ENCODE measurements at places on chromosomes 2 and 18. TPM values are rescaled to one million over a fixed set of nuclear protein-coding genes. Genes with fewer than 3 reads are reported as not detected.

RND3 gene
- 62.6 TPM for total RNA-seq

MYO3B gene
- not detected for total RNA-seq

FBXO36 gene
- total RNA-seq = 0.42 TPM

ANKRD44 gene
- 16.0 TPM for total RNA-seq

INHBB gene
- total RNA-seq = 2.2 TPM

DSC2 gene
- total RNA-seq = 1.2 TPM

DNAJC5G gene
- total RNA-seq = not detected

IMPA2 gene
- 0.93 TPM for total RNA-seq

CD28 gene
- not detected for total RNA-seq

FMNL2 gene
- 40.1 TPM for total RNA-seq

CTLA4 gene
- not detected for total RNA-seq

L3MBTL4 gene
- 0.43 TPM for total RNA-seq

SERPINB3 gene
- not detected for total RNA-seq

HOXD9 gene
- total RNA-seq = 0.53 TPM

ATP6V1B1 gene
- not detected for total RNA-seq

FOXI3 gene
- not detected for total RNA-seq

ALKAL2 gene
- not detected for total RNA-seq

SLC38A11 gene
- total RNA-seq = not detected

LCT gene
- not detected for total RNA-seq

ALPG gene
- total RNA-seq = not detected

GREB1L gene
- 3.0 TPM for total RNA-seq

STAT1 gene
- total RNA-seq = 29.6 TPM

UCN gene
- 9.3 TPM for total RNA-seq

ITGAV gene
- total RNA-seq = 48.8 TPM

MROH2A gene
- total RNA-seq = not detected

PIAS2 gene
- total RNA-seq = 20.8 TPM

RHOB gene
- total RNA-seq = 102 TPM

DPP10 gene
- total RNA-seq = not detected

LRRTM4 gene
- 0.03 TPM for total RNA-seq

DPP4 gene
- total RNA-seq = not detected

CUL3 gene
- 77.2 TPM for total RNA-seq

CD8A gene
- not detected for total RNA-seq

PLCD4 gene
- 1.7 TPM for total RNA-seq

DNAH6 gene
- 0.16 TPM for total RNA-seq

RPRM gene
- not detected for total RNA-seq

ACVR1C gene
- 0.05 TPM for total RNA-seq

Data from HT1080 (cell line).